Neural crest cell (in vitro differentiated cells): ENCODE measurements at places on chromosomes 5 and 9. TPM values are rescaled to one million over a fixed set of nuclear protein-coding genes. Genes with fewer than 3 reads are reported as not detected.

DNA sequence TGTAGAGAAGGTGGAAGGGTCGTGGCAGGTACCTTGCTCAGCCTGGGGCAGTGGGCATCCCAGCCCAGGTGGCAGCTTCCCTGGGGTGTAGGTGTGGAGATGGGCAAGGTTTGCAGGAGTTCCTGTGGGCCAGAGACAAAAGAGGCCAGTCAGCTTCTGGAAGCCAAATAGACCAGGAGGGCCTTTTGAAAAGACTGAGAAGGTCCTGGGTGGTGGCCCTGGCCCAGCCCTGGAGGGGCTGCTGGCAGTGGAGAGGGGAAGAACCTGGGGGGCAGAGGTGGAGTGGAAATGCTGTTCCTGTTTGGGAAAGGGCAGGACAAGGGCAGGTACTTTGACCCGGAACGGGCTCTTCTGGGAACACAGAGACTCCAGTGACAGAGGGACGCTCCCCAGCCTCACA, 7.0 kb upstream of the IL3 start:
- DNase-seq: no peak

GRCh38 chr9:28888806-28889205, 1315.5 kb upstream of the C9orf72 start:
- DNase-seq: no peak

DNA sequence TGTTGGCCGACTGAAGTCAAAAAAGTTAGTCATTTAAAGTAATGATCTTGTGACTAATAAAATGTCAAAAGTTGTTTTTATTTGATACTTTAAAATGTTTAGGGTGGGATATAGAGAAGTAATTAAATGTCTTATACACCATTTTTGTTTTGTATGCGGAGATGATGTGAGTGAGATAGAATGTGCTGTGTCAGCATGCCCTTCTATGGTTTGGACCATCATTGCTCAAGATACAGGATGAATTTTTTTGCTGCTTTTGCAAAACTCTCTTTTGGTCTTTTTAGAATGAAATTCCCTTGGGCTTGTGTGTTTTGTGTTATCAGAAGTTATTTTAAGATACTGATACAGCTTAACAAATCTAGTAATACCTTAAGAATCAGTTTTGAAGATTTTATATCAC, 12.5 kb downstream of the SRFBP1 start:
- no peak for DNase-seq

GRCh38 chr5:153690236-153690635, 199.8 kb downstream of the GRIA1 start:
- no peak for DNase-seq

DNA sequence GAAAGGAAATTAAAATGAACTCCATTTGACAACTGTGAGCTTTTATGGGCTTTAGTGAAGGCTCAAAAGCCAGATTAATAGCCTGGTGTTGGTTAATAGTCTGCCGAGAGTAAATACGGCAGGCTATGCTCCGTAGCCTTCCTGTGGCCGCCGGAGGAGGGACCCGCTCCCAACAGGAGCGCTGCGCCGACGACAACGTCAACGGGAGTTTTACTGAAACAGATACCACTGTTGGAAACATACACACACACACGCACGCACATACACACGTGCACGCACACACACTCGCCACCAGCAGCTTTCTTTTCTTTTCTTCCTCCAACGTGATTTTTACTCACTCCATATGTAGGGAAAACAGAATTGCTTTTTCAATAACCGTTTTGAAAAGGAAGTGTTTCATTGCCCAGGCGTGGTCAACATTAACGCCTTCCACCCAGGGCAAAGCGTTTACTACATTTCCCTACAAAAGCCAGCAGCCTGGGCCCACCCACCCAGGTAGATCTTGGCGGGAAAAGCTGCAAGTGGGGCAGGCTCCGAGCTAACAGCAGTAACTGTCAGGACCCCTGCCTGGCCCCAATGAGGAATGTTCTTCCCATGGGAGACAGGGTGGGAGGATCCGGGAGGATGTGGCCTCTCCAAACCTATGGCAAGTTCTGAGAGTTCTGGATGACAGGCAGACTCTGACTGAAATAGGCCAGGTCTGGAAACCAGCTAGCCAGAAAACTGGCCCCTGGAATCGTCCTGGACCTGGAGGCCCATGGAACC, 72.3 kb downstream of the PAX5 start:
- DNase-seq: no peak

DNA sequence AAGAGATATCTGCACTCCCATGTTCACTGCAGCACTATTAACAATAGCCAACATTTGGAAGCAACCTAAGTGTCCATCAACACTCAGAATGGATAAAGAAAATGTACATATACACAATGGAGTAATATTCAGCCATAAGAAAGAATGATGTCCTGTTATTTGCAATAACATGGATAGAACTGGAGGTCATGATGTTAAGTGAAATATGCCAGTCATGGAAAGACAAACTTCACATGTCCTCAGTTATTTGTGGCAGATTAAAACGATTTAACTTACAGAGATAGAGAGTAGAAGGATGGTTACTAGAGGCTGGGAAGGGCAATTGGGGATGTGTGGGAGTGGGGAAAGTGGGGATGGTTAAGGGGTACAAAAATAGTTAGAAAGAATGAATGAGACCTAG, 110.3 kb upstream of the PCSK5 start:
- DNase-seq: no peak

- DNase-seq: no peak
Observed at GRCh38 chr9:126761274-126761673, 43.6 kb upstream of the ZBTB43 start.

DNA sequence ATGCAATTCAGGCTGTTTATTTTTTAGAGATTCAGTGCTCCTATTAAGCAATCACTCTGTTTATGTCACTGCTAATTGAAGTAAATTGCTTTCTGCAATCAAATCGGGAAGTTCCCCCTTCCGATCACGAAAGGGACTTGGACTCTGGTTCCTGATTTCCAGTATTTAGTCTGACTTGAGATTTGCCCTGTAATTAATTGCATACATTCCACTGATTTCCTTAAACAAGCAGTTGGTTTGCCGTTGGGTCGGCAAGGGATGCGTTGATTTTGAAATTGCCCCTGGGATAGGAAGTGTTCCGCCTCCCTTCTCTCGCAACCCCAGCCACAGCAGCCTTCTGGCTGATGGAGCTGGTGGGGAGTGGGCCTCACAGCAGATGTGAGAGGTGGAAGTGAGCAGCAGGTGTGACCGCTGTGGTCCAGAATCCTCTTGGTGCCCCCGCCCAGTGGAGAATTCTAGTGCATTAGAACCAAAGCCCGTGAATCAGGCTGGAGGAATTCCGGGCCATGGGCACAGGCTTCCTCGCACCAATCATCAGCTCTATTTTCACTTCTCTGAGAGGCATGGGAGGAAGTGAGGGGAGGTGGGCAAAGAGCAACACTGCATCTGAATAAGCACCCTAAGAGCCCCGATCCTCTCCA, 102.5 kb downstream of the SPRY4 start:
- no peak for DNase-seq

GRCh38 chr5:134053840-134054338, 49.1 kb upstream of the VDAC1 start:
- DNase-seq: no peak

GRCh38 chr5:911601-912000, 18.9 kb downstream of the TRIP13 start:
- DNase-seq: no peak

DNA sequence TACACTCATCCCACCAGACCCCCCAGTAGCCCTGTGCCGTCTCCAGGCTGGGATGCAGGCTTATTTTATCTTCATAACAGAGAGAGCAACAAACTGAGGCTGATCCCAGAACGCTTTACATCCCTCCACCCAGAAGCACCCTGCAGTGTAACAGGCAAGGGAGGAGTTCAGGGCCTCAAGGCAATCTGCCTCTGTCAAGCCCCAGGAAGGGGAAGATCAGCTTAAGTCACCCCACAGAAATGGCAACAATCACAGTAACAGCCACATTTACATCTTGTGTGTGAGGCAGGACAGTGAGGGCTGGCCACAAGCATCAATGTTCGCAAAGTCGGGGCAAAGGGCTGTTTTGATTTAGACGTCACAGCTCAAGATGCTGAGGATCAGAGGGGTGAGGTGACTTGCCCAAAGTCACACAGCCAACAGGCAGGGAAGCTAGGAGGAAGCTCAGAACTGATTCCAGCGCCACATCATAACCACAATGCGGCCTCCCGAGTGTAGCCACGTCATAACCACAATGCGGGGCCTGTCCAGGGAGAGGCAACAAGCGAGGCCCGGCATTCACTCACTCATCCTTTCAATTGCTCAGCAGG, 14.4 kb downstream of the STK10 start:
- DNase-seq: no peak

GRCh38 chr5:4977416-4978110, 162.6 kb upstream of the ADAMTS16 start:
- DNase-seq: no peak

GRCh38 chr5:2592766-2593165, 158.7 kb downstream of the IRX2 start:
- no peak for DNase-seq

C9orf40 gene
- 12.7 and 13.4 TPM in 2 replicates for total RNA-seq

ORM1 gene
- total RNA-seq: not detected in 2 replicates

USP20 gene
- total RNA-seq: 31.1 and 35.9 TPM in 2 replicates

ECSCR gene
- not detected in 2 replicates for total RNA-seq

GALNT12 gene
- 4.6 and 4.9 TPM in 2 replicates for total RNA-seq

POC5 gene
- total RNA-seq: 15.7 and 17.8 TPM in 2 replicates

PCDHA5 gene
- total RNA-seq: 1.3 and 1.4 TPM in 2 replicates
